ENCODE measurements at places on chromosomes 2 and 18.

DNA sequence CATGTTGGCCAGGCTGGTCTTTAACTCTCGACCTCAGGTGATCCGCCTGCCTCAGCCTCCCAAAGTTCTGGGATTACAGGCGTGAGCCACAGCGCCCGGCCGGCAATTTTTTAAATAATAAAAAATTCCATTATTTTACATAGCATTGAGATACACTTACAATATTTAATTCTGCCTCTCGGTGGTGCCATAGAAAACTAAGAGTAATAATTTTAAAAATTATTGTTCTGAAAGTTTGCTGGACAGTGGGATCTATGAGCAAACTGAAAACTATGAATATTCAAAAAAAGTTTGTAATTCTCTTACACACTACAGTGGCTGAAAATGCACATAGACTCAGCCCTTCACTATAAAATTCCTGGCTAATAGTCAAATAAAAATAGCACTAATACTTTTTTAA is 90.9 kb upstream of the STON1 start:
- no peak for DNase-seq

GRCh38 chr18:47036298-47036874 is 965 bp upstream of the ELOA2 start:
- no peak for DNase-seq

GRCh38 chr2:160387558-160388262 is 105.9 kb downstream of the RBMS1 start:
- no peak for DNase-seq

DNA sequence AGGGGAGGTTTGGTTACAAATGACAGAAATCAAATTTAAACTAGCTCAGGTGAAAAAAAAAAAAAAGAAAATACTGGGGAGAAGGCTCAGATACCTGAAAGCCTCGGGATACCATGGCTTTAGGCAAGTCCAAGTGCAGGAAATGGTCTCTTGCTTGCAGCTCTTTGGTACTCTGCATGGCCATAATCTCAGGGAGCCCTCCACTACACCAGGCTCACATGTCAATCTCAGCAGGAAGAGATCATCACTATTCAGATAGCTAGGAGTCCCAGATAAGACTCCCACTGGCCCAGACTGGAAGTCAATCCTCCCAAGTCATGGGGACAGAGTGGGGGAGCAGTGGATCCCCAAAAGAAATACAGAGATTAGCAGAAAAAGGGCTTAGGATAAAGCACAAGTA is 64.8 kb upstream of the RALBP1 start:
- no peak for DNase-seq

DNA sequence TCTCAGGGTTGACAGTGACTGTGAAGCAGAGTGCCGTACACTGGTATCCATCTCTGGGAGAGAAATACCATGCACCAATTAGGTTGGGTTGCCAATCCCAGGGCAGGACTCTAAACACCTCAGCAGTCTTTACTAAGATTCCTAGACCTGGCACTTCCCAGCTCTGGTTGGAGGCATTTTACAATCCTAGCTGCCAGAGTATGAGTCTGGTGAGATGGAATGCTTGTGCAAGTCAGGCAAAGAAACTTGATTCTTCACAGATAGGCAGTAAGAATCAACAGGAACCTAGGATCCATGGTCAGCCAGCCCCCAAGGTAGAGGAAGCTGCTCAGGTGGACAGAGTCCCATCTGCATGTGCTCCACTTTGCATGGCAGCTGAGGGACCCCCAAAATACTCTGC is 6.0 kb upstream of the UGT1A5 start:
- no peak for DNase-seq

DNA sequence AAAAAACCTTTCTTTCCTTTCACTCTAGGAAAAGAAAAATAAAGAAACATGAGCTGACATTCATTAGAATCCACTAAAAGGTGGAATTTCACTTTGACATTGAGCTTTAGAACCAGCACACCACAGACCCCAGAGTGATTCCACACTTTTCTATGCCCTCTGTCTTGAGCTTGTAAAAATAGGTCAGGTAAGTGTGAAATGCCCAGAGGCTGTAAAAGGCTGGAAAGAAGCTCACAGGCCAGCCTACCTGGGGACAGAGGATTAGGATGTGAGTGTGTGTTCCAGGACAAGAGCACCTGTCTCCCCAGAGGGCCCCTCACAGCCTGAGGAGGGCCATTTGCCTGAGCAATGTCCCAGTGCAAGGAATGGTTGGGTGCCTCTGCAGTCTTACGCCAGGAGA is 56.3 kb upstream of the MYO3B start:
- DNase-seq: no peak

DNA sequence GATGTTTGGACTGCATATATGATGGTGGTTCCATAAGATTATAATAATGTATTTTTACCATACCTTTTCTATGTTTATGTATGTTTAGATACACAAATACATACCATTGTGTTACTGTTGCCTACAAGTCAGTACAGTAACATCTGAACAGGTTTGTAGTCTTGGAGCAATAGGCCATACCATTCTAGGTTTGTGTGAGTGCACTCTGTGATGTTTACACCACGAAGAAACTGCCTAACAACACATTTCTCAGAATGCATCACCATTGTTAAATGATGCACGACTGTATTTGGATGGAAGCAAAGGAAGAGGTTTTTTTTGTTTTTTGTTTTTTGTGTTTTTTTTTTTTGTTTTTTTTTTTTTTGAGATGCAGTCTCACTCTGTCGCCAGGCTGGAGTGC is 9.5 kb downstream of the DUSP19 start:
- no peak for DNase-seq

DNA sequence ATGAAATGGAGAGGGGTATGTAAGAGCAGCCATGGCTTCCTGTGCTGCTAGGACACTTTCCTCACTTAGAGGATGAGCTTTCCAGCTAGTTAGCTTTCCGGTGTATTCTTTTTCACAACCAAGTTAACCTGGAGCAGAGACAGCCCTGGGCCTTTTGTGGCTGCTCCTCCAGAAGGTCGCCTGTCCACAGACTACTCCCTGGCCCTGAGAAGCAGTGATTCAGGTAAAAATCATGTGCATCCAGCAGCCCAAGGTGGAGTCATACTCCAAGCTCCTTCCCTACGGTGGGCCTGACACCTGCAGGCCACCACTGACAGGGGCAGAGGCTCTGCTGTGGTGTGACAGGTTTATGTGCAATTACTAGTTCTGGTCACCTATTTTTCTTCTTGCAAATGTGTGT is 187.2 kb downstream of the ANKRD30B start:
- no peak for DNase-seq

- DNase-seq: no peak
Observed at GRCh38 chr18:41617647-41618046, 337.4 kb upstream of the PIK3C3 start.

DNA sequence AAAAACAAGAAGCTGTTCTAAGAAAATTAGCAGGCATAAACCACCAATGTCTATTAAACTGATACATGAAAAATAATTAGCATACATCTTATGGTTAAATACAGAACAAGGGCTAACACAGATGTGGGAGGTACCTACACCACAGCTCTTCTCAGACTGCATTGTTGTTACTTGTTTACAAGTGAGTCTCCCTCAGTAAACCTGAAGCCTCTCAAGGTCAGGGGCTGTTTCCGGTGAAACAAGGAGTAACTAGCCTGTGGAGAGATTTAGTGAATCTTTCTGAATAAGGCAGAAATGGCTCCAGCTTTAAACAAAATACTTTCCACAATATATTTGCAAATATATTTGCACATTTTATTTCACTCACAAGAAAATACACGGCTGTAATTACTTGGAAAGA is 244.0 kb downstream of the FIGN start:
- DNase-seq: no peak

DNA sequence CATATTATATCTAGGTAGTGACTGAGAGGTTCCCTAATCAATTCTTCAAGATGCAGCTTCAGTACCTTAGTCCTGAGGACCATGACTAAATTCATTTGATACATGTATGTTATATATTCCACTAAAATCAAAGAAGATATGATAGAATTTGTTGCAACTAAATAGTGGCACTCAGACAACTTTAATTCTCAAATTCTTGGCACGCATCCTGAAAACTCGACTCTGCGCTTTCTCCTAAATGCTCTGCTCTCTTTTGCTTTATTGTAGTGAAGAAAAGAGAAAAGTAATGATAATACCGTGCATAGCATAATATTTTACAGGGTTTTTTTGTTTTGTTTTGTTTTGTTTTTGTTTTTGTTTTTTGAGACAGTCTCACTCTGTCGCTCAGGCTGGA is 475.3 kb downstream of the ARHGAP15 start:
- DNase-seq: no peak

DNA sequence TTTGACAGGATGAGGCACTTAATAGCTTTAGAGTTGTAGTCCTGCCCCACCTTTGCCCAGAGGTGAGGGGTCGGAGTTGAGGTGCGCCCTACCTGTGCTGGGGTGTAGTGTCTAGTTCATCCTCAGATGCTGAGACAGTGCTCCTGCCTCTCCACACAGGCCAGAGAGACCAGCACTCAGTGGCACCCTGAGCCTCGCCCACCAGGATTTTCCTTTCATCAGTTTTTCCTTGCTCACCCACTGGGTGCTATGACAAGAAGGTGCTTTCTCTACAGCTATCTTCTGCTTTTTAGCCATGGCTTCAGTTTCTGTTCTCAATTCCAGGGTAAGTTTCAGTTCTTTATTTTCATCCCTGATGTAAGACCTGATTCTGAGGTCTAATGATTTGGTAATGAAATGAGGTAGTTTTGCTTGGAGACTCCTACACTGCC is 16.8 kb upstream of the TMEM131 start:
- no peak for DNase-seq

DNA sequence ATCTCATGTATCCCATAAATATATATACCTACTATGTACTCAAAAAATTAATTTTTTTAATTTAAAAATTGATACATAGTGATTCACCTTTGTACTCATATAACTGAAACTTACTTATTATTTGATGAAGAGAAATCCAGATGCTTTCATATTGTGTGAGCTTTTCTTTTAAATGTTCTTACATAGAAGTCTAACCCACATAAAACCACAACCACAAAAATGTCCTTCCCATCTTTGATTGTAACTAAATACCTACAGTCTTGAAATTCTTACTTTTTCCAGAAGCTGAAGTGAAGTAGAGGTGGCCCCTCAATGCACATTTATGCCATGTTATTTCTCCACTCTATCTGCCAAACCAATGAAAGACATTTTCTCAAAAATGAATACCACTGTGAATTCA is 117.9 kb upstream of the COL5A2 start:
- DNase-seq: no peak

DNA sequence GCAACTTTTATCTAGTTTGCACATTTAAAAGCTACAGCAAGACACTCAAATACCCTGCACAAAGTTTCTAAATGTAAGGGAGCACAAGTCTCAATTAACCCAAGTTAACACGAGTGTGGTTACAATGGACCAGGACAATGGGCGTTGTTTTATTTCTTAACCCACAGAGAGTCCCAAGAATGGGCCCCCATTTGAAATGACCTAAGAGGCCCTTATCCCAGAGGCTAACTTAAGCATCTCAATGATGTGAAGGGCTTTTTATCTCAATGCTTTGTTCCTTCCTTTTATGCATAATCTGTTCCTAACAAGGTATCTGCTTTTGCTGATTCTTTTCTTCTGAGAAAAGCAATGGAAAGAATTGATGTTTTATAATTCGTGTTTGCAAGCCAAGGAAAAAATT is 151.5 kb upstream of the SALL3 start:
- DNase-seq: no peak

- DNase-seq: no peak
Observed at GRCh38 chr2:65366595-65367125, 65.7 kb downstream of the SPRED2 start.

- no peak for DNase-seq
Observed at GRCh38 chr2:122643725-122644329, 888.4 kb downstream of the TSN start.

DNA sequence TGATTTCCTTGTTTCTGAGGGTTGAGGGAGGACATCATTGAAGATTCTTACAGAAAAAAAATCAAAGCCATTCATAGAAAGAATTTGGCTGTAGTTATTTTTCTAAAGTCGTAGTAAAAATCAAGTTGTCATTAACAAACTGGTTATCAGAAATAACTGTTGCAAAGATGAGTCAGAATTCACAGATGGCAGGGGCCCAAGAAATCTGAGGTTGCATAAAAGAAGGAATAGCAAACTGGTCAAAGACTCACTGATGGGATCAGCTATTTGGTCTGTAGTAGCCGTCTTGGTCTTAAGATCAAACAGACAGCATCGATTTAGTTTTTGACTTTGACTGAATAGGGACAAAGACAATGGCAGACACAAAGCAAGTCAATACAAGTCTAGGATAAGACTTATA is 334.3 kb downstream of the FIGN start:
- no peak for DNase-seq

DNA sequence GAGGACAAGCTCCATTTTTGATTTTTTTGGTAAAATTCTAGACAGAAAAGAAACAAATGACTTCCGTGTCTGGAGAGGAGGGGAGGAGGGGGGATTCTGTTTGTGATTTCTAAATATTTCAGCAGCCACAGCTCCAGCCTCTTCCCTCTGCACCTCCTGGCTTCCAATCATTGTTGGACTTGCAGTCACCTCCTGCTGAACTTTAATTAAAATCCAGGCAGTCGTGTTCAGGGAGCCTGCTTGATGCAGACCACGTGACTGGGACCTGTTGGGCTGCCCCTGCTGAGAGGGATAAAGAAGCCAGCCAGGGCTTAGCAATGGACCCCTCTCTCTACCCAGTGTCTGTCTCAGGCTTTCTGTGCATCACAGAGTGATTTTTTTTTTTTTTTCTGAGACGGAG is 115.1 kb downstream of the SH3BP4 start:
- DNase-seq: no peak

GRCh38 chr2:106843001-106843909 is 42.7 kb downstream of the ST6GAL2 start:
- no peak for DNase-seq

- no peak for DNase-seq
Observed at GRCh38 chr2:149087751-149088150, 49.3 kb downstream of the LYPD6B start.

DNA sequence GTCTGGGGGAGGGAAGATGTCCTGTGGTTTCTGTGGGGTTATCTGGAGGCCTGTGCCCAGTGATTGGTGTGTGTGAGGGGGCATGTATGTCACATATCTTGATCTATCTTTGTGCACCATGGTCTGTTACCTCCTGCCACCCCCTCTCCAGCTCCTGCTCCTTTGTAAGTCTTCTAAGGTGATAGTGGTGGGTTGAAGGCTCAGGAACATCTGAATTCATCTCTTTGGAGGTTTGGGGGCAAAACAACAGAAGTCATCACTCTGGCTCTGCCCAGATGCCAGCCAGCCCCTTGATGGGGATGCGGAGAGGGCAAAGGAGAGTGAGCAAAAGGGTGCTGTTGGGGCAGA is 2.7 kb upstream of the WNT6 start:
- DNase-seq: no peak

- DNase-seq: no peak
Observed at GRCh38 chr2:110126086-110126773, 10.6 kb upstream of the MALL start.

Data from cortex of kidney (tissue), 1 donor.